ENCODE measurements at places on chromosomes 2 and 18.

DNA sequence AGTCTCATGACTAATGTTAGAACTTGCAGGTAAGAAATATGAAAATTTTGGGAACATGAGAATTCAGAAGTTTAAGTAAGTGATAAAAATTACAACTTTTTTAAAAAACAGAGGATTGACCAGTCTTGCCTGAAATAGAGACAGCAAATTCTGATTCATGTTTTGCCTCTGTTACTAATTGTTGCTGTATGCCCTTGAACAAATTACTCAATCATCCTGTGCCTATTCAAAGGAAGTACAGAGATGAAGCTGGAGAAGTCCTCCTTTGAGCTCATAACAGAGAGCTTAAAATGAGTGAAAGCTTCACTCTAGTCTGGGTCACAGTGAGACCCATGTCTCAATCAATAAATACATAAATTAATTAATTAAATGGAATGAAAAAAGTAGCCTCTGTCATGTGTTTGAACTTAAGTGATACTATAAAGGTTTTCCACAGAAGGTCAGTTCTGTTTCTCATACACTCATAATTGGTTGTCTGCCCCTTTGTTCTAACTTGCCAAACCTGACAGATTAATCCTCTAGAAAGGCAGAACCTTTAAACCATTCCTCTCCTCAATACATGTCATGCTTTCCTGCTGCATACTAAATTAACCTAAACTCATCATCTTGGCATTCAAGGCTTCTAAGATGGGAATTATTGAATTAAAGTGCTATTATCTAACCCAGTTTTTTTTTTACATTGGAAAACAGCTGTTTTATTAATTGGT, 374.6 kb upstream of the LRATD1 start:
- DNase-seq = no peak

GRCh38 chr2:96427917-96428316, 77.2 kb downstream of the NEURL3 start:
- no peak for DNase-seq

DNA sequence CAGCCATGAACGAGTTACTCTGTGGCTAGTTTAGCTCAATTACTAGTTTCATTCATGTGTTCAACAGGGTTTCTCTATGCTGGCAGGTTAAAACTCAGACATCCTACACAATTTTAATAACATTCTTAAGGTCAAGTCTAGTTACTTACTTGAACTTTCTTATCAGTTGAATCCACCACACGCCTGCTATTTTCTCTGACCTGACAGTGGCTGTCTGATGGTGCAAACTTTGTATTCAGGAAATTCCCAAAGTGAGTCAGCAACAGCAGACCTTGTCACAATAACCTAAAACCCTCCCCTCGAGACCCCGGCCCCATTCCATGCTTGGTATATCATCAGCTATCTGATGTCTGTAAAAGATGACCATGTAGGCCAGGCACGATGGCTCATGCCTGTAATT, 20.8 kb upstream of the CIDEA start:
- no peak for DNase-seq

GRCh38 chr2:201261471-201261870, 1.1 kb downstream of the CASP8 start:
- no peak for DNase-seq

DNA sequence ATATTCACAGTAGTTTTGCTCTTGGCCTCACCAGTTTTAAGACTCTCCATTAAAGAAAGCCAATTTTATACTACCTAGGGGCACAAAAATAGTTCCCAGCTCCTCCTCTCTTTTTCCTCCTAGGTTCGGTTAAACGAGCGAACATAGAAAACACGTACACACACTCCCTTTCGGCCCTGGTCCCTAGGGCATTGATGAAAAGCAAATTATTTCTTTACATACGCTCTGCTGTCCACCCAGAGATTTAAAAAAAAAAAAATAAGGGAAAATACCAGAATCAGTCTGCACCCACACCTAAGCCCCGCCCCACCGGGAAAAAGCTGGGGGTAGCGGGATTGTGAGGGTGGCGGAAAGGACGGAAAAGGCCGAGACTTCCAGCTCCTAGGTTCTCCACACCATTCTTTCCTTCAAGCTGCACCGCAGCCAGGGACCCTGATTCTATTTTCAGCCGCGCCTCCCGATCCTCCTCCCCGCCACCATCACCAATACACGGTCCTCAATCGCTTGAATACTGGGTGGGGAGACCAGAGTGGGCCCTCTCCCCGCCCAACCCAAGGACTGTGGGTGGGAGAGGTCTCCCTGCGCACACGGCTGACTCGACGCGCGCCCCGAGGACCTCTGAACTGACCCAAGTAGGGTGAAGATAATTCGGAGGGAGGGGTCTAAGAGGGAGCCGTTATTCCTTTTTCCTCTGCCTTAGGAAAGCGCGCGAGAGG, 769 bp downstream of the ATF2 start:
- peak; percentile 54 for DNase-seq

- no peak for DNase-seq
These were observed 4.9 kb upstream of the STK17B start for GRCh38 chr2:196176142-196176738.

- no peak for DNase-seq
These were observed 17.5 kb downstream of the KIAA2012 start for GRCh38 chr2:202090530-202090929.

GRCh38 chr2:32011485-32011960, 715 bp upstream of the MEMO1 start:
- no peak for DNase-seq

DNA sequence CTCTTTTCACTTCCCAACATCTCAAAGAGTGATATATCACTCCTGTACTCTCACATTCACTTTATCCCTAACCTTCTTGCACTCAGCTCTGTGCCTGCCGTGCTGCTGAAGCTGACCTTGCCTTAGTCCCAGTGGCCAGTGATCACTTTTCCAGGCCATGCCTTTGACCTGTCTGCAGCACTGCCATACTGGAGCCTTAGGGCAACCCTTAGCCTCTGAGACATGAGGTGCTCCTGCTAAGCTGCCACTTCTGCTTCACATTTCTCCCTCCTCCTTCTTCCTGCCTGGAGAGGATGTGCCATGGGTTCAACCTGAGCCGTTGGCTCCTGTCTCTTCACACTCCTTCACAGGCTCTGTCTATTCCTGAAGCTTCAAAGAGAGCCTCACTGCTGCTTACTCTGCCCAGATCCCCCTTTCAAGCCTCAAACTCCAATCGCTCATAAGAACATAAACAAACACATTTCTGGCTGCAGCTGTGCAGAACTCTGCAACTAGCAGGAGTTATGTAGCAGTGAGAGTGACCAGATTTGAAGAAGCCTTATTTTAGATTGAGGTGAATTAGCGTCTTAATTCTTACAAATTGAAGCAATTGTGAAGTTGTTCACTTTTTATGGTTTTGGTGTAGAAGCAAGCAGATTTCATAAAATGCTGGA, 716.2 kb upstream of the FANCL start:
- DNase-seq = no peak

DNA sequence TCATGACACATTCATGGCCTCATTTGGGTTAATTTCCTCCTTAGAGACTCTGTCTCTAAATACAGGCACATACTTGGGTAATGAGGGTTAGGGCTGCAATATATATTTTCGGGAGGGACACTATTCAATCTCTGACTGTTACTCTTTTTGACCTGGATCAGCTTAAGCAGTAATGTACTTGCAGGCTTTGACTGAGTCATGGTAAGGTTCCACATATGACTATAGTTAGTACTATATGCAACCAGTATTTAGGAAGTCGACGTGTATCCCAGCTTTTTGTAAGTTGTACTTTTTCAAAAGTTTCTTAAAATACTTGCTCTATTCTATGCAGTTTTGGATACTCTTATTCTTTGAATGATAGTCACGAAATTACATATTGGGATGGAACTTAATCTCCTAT, 37.2 kb upstream of the CDH19 start:
- DNase-seq = no peak

DNA sequence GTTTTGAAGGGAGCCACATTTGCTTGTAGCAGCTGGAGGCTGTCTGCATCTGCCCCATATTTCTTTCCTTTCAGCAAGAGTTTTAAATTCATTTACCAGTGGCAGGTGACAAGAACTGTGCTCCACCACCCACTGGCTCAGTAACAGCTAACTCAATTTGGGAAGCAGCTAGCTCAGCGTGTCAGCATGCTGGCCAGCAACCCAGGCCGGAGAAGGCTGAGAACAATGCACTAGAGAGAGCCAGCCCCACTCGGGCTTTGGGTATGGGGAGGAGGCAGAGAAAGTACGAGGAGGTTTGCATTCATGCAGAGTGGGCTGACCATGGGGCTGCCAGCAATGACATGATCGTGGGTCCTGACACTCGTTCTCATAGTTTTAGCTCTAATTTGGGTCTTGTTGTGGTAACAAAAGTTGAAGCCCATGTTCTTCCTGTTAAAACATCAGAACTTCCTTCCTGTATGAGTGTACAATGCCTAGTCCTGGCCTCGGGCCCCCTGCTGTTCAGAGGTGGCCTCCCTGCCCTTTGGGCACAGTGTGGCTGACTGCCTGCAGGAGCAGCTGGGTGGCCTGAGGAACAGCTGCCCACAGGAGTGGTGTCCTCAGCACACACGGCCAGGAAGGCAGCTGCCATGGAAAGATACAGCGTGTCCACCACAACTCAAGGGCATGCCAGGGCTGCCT, 23.0 kb downstream of the CDC42EP3 start:
- no peak for DNase-seq

DNA sequence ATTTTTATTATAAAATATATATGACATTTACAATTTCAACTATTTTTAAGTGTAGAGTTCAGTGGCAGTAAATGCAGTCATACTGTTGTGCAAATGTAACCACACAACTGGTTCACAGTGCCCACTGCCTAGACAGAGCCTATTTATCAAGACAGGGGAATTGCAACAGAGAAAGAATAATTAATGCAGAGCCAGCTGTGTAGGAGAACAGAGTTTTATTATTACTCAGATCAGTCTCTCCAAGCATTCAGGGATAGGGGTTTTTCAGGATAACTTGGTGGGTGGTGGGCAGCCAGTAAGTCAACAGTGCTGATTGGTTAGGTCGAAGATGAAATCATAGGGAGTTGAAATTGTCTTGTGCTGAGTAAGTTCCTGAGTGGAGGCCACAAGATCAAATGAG, 200.3 kb downstream of the NYAP2 start:
- no peak for DNase-seq

- DNase-seq = no peak
These were observed 25.0 kb upstream of the MSGN1 start for GRCh38 chr2:17791121-17791816.

DNA sequence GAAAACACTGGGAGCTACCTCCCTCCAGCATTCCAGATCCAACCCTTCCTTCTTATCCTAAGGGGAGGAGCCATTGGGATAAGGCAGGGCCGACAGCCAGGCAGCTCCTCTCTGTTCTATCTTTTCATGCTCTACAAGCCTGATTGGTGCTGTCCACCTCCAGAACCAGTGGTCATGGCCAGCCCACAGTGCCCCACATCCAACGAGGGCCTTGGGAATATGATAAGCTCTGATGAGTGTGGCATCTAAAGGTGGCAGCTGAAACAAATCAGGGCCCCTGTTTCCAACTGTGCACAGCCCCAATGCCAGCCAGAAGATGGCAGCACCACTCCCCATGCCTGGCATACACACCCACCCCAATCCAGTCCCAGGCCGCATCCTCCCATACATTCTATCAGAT, 329.3 kb downstream of the C1D start:
- peak; percentile 18 for DNase-seq

DNA sequence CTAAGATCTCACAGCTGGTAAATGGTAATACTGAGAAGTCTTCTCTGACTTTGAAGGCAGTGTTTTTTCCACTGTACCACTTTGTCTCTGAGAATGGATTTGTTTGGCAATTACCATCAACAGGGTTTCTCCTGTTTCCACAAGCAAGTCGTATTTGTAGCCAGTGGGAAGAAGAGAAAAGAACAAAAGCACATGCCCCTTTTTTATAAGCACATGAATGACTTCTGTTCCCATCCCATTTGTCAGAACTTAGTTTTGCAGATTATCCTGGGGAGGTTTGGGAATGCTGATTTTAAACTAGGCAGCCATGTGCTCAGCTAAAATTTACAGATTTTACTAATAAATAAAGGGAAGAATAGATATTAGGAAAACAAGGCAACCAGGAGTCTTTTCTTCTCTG, 92.9 kb upstream of the ZSWIM2 start:
- no peak for DNase-seq

- DNase-seq = no peak
These were observed 7.6 kb upstream of the C18orf32 start for GRCh38 chr18:49494660-49495059.

- no peak for DNase-seq
These were observed 30.2 kb upstream of the MAPRE2 start for GRCh38 chr18:35010993-35011392.

DNA sequence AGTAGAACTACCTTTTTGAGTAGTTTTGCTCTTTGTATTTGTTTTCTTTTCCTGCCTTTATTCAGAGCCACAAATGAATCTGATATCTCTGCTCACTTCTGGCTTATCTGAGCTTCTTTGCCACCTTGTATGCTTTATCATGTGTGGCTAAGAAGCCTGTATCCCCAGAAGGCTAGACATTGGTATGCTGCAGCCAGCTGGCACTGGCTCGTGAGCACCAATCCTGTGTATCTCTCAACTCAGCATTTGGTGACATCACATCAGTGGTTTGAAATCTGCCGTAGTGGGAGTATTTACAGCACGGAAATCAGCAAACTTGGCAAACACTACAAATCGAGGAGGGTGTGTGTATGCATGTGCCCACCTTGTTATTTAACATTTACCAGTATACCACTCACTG, 183.7 kb upstream of the LHCGR start:
- peak; percentile 32 for DNase-seq

DNA sequence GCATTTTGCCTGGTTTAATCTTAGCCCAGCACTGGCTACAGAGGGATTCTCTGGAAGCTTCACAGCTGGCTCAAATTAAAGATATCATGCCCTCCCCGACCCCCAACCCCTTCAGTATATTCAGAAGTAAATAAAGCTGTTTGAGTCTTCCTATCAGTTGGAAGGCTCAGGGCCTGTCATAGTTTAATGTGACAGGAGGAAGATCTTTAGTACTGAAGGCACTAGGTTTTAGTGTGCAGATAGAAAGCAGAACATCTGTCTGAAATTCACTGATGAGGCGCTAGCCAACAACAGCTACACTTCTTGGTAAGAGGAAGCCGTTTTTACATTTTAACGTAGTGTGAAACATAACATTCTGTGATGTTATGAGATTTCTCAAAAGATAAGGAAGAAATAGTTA, 969.1 kb upstream of the CDH2 start:
- DNase-seq = no peak

DNA sequence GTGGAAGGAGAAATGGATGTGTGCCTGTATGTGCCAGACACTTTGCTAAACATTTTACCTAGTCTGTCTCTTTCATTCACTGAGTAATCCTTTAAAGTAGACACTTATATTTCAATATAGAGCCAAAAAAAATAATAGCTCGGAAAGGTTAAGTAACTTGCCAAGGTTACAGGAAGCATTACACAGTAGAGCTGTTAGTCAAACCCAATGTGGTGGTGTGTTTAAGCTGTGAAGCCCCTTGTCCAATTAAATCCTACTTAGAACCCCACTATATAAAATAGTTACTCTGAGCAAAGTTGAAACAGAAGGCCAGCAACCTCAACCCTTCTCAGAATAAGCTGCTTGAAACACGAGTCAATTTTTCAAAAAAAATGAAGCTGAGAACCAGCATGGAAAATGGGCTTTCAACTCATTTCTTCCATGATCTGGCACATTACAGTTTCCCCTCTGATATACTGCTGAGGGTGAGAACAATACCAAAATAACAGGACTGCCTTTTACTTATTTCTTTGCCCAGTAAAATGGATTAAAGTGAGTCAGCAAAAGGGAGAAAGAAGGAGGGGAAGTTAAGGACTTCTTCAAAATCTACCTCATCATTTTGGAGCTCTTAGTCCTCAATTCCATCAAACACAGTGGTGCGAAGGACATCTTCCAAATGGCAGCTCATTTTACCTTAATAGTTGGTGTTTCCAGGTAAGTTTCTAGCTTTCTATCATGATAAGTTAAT, 7.9 kb downstream of the RDH14 start:
- DNase-seq = no peak
